Stimulated activated CD4-positive, alpha-beta T cell treated with anti-CD3 and anti-CD28 coated beads, TNF-alpha, amount 100 ng/mL, for 48 hours (primary cell): ENCODE measurements at places on chromosomes 2 and 18.

GRCh38 chr2:51706220-51706619, 674.3 kb upstream of the NRXN1 start:
- DNase-seq, result no peak

GRCh38 chr2:62347563-62348270, 151.8 kb downstream of the B3GNT2 start:
- DNase-seq, result no peak

- DNase-seq, result no peak
Observed at GRCh38 chr2:195536906-195537305, 120.1 kb upstream of the SLC39A10 start.

- DNase-seq, result no peak
Observed at GRCh38 chr18:79221136-79221535, 151.9 kb downstream of the ATP9B start.

DNA sequence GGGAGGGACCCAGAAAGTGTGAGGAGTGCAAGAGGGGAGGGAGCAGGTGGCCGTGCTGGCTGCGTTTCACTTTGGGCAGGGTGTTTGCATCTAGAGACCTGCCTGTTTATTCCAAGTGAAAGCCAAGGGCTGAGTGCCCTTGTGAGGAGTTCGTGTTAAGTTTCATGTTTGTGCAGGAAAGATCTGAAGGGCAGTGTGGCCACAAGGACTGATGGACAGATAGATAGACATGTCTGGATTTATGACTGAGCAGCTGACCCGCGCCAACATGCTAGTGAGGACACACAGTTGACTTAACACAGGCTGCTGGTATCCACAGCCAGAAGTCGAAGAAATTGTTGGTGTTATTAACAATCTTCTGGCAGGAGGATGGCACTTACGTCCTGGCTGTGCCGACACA, 387.6 kb upstream of the TNP1 start:
- DNase-seq, result no peak

DNA sequence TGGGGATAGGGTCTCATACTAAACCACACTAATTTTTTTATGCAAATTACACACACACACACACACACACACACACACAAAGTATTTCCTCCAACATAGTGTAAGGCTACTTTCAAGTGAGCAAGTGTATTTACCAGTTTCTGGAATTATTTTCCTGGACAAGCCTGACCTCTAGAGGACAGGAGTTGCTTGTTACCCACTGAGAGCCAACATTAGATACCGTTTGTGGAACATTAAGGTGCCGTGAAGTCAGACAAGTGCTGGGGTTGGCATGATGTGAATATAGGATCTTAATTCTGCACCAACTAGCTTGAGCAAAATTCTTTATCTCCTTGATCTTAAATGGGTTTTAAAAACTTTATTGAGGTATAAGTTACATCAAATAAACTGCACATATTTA, 39.3 kb upstream of the SERPINB2 start:
- DNase-seq, result no peak

GRCh38 chr2:68726608-68727367, 7.8 kb upstream of the ARHGAP25 start:
- DNase-seq, result peak; percentile 84

GRCh38 chr2:60119778-60120177, 433.7 kb downstream of the BCL11A start:
- no peak for DNase-seq

GRCh38 chr2:219851169-219851568, 223.7 kb downstream of the SLC4A3 start:
- DNase-seq, result no peak

DNA sequence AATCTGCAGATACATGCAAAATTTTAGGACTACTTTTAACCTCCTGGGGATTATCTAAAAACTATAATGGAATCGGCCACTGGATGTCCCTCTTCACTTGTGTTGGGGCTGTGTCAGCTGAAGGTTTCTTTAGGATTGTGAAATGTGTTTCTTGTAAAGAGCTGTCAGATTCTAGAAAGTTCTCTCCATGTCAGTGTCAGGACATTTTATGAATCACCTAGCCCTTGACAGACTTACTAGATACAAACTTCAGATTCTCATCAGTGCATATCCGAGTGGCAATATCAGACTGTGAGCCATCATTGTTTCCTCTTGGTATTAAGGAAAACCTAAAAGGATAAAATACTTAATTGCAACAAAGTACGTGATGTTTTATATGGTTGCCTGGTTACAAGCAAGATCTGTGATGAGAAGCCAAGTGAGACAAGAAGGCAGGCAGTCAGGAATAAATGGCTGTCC, 107.3 kb downstream of the CPS1 start:
- no peak for DNase-seq

DNA sequence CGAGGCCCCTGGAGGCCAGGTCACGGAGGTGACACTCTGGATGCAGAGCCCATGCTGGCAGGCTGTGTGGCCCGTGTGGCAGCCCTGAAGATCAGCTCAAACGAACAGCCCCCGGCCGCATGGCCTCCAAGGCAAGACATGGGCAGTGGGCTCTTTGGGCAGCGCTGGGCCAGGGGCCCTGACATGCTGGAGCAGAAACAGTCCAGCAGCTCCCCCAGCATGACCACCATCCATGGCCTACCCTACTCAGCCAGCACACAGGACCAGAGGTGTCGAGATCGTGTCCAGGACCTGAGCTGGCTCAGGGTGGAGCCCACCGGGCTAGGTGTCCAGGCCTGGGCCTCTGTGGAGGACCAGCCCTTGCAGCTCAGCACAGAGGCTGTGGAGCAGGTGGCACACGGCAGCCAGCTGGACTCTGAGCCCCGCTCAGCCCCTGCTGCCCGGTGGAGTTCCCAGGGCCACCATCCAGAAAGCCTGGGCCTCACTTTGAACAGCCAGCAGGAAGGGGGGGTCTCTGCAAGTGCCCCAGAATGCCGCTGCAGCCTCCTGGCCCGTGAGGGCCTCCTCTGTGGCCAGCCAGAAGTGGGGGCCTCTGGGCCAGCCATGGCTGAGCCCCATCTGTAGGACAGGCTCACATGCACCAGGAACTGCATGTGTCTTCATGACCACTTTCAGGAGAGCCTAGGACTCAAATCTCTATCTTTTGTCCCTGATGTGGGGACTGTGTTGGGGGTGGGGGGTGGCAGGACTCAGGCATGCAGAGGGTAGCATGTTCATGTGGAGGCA, 8.9 kb downstream of the AMER3 start:
- DNase-seq, result no peak

GRCh38 chr2:13968811-13969210, 663.7 kb upstream of the LRATD1 start:
- DNase-seq, result no peak

- no peak for DNase-seq
Observed at GRCh38 chr2:25251422-25252273, 83.3 kb upstream of the POMC start.

- DNase-seq, result no peak
Observed at GRCh38 chr18:33578518-33579348, 714 bp downstream of the ASXL3 start.

GRCh38 chr2:111091811-111092211, 28.9 kb upstream of the BCL2L11 start:
- no peak for DNase-seq

DNA sequence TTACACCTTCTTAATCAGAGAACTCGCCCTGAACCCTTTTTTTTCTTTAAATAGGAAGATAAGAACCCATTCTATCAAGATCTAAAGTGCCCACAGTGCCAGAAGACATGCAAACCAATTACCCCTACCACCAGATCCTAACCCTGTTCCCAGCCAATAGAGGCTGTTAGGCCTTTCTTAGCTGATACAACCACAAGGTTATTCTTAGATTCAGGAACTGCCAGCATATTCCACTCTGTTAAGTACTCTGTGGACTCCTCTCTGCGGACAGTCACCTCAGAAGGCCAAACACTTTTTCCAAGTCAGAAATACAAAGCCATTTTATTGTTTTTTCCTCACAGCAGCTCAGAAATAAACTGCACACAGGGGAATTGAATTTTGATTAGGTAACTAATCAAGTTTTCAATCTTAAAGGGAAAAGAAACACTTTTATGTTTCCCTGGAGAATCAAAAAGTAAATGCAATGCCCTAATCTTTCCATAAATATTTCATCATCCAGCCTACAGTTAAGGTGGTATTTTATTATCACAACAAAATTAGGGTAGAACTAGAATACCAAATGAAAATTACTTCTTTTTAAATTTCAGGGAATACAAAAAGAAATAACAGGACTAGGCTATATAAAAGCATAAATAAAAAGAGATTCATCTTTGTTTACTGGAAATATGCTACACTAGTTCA, 111.4 kb downstream of the NBAS start:
- no peak for DNase-seq

- no peak for DNase-seq
Observed at GRCh38 chr2:151106805-151107506, 154.7 kb downstream of the RBM43 start.

DNA sequence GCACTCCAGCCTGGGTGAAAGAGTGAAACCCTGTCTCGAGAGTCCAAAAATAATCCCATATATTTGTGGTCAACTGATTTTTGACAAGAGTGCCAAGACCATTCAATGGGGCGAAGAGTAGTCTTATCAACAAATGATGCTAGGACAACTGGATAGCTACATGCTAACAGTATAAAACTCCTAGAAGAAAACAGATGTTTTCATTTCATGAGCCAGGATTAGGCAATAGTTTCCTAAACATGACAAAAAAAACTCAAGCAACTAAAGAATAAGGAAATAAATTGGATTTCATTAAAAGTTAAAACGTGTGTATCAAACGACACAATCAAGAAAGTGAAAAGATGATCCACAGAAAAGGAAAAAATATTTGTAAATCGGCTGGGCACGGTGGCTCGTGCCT, 6.3 kb downstream of the LIMS2 start:
- DNase-seq, result no peak

DNA sequence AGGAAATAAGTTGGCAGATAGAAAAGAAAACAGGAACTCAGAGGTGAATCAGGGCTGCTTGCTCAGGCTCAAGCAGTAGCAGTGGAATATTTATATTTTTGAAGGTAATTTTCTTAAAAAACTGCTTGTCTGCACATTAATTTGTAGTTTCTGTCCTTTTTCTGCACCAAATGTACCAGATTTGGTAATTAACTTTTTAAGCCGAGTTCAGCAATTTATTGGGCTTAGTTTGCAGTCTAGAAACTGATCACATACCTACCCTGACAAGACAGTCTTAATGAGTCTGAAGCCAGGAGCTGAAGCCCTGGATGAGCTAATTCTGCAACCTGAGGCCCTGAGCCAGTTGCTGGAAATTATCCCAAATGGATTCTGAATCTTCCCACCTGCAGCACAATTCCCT, 647.0 kb downstream of the TDRD15 start:
- no peak for DNase-seq

- DNase-seq, result no peak
Observed at GRCh38 chr2:165716091-165716490, 78.0 kb downstream of the GALNT3 start.

DNA sequence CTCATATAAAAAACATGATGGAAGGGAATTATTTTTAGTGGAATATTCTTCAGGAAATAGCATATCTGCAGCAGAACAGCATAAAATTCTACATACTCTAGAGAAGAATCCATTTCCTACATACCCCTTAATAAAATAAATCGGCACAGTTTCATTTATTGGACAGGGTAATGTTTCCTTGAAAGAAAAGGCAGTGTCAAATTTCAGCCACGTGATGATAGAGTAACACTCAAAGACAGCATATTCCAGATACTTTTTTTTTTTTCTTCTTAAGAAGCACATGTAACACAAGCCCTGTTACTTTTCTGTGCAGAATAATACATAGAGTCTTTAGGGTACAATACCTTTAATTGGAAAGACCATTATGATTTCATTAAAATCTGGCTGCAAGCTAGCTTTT, 204.4 kb downstream of the SRBD1 start:
- no peak for DNase-seq

- DNase-seq, result peak; percentile 39
Observed at GRCh38 chr2:102063941-102064678, 72.3 kb downstream of the IL1R2 start.

- DNase-seq, result no peak
Observed at GRCh38 chr2:103252781-103253180, 490.9 kb downstream of the TMEM182 start.

DNA sequence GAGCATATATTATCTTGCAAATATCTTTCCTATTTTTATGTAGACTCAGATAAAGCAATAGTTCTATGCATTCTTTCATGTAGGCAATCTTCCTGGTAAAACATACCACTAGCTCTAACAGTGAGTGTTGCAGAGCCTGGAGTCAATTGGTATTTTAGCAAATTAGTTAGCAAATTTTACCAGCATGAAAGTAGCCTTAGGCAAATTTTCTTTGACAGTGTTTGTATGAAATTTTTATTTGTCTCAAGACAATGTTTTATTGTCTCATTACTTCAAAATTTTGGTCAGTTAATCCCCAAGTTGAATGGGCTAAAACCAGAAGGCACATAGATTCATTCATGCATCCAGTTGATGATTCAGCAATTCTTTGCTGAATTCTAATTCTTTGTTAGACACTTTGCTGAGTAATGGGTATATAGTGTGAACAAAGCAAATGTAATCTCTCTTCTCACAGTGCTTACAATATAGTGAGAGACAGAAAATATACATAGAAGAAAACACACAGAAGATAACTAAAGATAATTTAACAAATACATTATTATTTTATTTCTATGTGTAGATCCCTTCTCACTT, 27.1 kb downstream of the SLC38A11 start:
- DNase-seq, result no peak

- no peak for DNase-seq
Observed at GRCh38 chr18:50658601-50659000, 98.7 kb downstream of the MAPK4 start.

GRCh38 chr2:104638190-104638858, 215.6 kb upstream of the POU3F3 start:
- DNase-seq, result no peak

- no peak for DNase-seq
Observed at GRCh38 chr2:128568106-128568505, 249.4 kb upstream of the HS6ST1 start.

GRCh38 chr2:200602584-200602983, 16.8 kb downstream of the AOX1 start:
- DNase-seq, result no peak

- DNase-seq, result no peak
Observed at GRCh38 chr18:43396266-43396665, 119.0 kb upstream of the SYT4 start.

- no peak for DNase-seq
Observed at GRCh38 chr2:139079311-139079710, 299.1 kb upstream of the NXPH2 start.

GRCh38 chr2:38788306-38788705, 10.3 kb downstream of the GEMIN6 start:
- no peak for DNase-seq

DNA sequence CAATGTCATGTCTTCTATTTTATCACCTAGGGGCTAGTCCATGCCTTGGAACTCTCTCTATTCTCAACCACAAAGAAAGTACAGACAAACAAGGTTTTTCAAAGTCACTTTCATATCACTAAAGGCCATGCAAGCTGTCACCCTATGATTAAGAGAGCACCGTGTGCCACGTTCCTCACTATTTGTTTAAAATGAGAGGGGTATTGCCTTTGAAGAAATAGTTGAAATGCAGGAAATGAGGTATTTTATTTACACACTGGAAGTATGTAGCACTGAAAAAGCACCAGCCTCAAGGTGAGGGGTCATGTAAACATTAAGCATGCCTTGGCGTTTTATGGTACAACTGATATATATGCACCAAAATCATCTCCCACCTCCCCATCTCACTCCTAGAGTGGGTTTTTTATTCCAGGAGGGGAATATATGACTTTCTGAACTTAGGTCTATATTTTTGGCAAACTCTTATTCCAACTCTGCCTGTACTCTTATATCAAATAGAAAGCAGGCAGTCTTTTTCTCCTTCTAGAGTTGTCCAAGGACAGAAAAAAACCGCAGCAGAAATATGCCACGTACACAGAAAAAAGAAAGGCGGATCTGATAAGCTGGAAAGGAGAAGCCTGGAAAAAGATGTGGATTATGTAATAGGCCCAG, 53.5 kb downstream of the VSNL1 start:
- DNase-seq, result no peak

- no peak for DNase-seq
Observed at GRCh38 chr2:241150660-241151530, 628 bp downstream of the PPP1R7 start.
